HT1080 (cell line): ENCODE measurements at places on chromosomes 2 and 18. TPM values are rescaled to one million over a fixed set of nuclear protein-coding genes. Genes with fewer than 3 reads are reported as not detected.

Gene TUBA3E
- total RNA-seq = 11.1 and 14.6 TPM in 2 replicates

DNA sequence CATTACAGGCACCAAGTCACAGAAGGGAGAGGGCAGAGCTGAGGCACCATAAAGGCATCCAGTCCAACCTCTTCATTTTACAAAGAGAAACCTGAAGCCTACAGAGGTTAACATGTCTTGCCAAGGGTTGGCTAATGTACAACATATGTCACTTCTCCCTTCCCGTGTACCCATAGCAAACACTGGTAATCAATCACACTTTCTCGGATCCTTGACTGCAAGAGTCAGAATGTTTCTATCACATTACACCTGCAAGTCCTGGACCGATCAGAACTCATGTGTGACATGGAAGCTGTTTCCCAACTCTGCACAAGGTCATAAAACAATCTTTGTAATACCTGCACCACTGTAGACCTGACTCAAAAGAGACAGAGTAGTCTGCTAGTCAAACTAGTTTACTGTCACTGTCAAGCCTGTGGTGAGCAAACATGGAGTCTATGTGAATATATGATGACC lies 6.0 kb downstream of the ANKRD44 start:
- no peak for DNase-seq

- peak; percentile 13 for DNase-seq
Observed at GRCh38 chr2:133346654-133347053, 221.6 kb downstream of the NCKAP5 start.

- peak; percentile 61 for DNase-seq
Observed at GRCh38 chr2:221596192-221596591, 24.1 kb upstream of the EPHA4 start.

DNA sequence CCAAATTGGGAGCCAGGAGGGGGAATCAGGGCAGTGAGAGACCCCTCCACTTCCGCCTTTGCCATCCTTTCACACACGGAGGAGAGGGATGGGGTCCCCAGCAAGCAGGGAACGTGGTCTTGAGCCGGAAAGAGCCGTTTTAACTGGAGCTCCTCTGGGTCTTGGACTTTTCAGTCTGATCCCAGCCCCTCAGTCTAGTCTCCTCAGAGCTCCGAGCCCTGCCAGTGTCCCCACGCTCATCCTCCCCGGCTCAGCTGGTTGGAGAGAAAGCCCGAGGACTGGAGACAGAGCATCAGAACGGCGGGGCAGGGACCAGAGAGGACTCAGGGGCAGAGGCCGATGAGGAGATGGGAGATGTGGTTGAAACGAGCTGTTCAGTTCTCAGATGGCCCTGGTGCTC lies 26.1 kb upstream of the OTOF start:
- DNase-seq = no peak

GRCh38 chr2:128654408-128654807 lies 335.7 kb upstream of the HS6ST1 start:
- DNase-seq = no peak

DNA sequence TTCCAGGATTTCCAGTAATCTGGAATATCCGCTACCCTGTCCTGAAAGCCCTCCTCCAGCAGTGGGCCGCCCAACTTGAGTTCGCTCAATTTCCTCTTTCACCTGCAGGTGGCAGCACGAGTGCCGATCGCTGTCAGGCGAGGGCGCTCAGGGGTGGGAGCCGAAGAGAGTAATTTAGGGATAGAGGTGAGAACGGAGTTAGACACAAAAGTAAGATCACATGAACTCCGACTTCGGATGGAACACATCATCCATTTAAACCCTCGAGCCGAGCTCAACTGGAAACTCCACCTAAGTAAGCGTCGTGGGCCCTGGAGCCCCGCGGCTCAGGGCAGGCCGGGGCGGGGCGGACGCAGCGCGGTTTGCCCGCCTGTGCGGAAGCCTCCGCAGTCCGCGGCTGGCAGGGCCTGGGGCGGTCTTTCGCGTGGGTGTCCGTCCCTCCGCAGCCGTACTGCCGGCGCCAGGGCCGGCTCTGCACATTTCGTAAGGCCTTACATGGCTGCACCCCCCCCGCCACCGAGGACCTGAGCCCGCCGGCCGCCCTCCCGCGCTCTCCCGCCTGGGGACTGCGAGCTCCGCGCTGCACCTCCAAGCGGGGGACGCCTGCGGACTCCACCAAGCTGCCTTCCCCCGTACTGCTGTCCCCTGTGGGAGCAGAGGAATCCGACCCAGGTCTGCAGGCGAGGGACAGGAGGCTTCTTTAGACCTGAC lies 61.2 kb downstream of the SEMA4F start:
- peak; percentile 76 for DNase-seq
